NCI-H748 treated with DMSO at 0.1 percent for 48 hours (cell line): ENCODE measurements at places on chromosomes 11 and 22.
A peak's percentile ranks its signal among the peaks of the same experiment; 100 is the strongest.

GRCh38 chr11:65110354-65110861 lies 1.3 kb upstream of the TM7SF2 start:
- DNase-seq = peak; percentile 63

DNA sequence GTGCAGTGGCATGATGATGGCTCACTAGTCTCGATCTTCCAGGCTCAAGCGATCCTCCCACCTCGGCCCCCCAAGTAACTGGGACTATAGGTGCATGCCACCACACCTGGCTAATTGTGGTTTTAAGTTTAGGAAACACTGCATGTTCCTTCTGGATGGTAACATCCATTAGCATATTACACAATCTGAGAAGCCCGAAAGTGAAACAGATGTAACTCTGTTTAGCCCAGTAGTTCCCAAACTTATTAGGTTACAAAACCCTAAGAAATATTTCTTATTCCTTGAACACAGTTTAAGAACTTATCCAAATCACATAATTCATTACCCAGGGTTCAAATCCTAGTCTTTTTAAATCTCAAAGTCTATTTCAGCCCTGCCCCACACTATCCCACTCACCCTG lies 28.3 kb downstream of the POLDIP3 start:
- DNase-seq = no peak

- DNase-seq = no peak
Measured at GRCh38 chr11:10181811-10182210, 112.2 kb downstream of the SBF2 start.

DNA sequence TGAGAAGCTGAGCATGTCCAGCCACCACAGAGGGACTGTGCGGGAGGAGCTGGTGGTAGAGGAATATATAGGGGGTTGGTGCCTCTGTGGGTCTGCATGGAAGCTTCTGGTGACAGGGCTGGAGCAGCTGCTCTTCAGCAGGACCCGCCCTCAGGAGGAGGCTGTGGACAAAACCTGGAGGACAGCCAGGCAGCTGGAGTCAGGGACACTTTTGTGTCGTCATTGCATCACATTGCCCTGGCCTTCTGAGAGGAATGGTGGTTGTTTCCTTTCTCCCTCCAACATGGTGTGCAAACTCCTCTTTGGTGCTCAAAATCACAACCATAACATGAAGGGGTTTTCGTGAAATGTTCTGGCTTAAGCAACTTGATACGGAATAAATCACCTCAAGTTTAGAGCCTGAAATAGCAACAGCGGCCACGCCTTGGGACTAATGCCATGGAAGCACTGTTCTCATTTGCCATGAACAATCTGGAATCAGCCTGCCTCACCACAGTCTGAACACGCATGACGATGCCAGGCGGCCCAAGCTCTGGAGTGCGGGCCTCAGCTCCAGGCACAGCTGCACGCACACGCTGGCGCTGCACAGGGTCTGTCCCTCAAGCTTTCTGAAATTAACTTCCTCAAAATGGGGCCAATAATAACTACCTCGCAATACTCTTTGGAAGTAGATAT lies 17.1 kb upstream of the CSRP3 start:
- DNase-seq = no peak

DNA sequence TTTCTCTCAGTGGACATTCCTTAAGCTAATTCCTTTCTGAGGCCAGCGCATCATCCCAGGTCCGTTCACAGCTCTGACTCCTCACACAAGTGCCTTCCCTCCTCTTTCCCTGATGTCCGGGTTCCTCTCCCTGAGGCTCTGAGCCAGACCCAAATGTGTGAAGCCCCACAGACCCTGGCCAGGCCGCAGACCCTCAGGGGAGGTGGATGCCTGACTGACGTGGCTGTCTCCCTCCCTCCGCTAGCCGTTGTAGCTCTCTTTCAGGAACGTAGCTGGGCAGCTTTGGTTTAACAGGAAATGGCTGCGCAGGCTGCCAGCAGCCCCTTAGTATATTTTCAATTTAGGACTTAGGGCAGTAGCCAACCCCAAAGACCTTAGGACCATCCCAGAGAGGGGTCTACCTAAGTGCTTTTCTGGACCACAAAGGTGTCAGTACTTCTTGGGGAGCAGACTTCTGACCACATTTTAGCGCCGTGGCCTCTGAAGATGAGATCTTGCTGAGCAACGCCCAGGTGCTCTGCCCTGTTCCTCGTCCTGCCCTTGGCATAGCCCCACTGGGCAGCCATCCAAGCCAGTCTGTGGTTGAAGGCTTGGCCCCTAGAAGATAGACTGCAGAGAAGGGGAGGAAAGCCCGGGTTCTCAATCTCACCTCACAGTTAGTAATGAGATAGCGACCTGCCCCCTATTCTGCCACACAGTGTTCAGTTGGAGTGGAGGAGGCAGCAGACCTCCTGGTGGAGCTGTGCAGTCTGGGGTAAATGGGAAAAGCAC lies 27.0 kb downstream of the MYBPC3 start:
- no peak for DNase-seq

DNA sequence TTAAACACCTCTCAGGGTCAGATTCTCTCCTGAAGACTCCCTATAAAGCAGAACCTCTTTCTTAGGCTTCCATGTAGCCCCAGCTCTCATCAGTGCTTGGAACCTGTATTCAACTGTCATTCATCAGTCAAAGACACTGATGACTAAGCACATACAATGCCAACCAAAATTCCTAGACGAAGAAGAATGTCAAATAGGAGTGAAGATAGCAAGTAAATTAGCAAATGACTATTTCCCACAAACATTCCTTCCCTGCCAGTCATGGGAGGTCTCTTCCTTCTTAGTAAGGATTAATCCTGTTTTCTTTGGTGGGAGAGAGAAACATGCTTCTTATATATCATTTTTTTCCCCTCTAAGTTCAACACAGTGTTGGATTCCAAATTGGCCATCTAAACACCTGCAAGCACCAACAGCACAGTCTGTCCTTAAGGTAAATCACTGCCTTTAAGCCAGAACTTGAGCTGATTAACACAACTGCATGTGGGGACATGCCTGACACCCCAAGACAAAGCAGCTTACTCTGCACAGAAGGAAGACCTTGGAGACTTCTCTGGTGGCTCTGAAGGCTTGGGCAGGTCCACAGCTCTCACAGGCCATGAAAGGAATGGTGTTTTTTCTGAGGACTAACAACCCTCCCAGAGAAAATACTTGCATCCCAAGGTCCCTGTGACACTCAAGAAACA lies 47.5 kb upstream of the ME3 start:
- DNase-seq = no peak

DNA sequence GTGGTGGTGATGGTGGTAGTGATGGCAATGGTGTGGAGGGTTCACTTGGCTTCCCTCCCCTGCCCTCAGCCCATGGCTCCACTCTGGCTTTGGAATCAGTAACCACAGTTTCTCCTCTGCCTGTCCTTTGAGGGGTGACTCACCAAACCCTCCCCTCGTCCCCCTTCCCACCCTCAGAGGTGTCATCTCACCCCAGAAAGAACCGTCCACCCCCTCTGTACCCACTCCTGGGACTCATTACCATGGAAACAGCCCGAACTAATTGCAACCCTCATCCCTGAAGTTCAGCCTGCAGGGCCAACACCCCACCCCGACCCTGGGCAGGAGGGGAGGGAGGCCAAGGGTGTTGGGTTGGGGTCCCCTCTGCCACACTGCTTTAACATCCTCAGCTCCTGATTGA lies 26.6 kb downstream of the PHLDB1 start:
- DNase-seq = no peak

DNA sequence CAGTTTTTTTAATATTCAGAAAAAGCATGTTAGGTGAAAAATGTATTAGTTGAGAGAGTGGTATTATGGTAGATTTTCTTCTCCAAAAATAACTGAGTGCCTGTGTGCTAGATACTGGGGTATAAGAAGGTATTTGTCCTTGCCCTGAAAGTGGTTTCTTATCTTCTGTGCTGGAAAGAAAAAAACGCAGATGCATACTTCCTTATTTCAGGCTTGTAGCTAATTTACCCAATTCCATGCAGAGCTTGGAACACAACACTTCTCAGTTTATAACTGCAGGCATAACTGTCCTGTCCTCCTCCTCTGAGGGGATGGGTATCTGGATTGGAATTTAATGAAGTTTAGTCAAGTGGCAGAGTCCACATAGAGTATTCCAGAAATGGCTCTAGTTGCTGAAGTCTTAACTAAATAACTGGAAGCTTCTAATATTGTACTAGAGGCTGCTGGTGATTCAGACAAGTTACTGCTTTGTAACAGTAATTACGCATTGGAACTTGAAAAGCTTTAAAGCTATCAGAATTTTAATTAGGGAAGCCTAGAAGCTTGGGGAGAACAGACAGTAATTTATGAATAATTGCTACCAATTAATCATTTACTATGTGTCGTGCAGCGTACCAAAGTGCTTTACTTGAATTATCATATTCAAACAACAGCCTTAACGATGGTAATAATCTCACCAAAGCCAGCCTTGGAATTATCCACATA lies 12.7 kb upstream of the C11orf91 start:
- no peak for DNase-seq

- no peak for DNase-seq
Measured at GRCh38 chr11:71093783-71094182, 158.6 kb downstream of the SHANK2 start.

GRCh38 chr11:106137758-106138157 lies 60.3 kb downstream of the AASDHPPT start:
- no peak for DNase-seq

DNA sequence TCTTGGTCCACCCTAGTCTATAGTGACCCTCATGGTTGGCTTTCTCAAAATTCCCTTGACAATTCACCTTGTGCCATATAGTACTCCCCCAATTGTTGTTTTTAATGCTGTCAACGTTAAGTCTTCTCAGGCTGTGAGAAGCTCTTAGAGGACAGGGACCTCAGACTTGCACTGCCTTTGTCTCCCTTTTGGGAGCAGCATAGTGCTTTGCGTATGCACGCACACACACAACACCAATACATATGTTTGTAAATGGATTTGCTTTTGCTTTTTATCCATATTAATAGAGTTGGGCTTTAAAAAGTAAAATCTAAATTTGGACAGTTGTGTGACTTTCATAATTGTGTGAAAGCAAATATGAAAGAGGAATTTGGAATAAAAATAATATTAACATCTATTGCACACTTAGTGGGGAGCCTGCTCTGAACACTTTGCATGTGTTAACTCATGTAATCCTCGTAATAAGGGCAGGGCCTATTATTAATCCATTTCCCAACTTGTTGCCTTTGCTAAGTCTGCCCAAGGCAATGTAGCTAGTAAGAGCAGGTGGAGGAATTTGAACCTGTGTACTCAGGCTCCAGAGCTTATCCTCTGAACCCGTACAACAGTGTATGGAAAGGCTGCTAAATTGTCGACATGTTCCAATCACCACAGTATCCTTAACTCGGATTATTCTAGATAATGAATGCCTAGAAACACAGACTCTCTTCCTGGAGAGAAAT lies 257.7 kb upstream of the NARS2 start:
- DNase-seq = no peak

GRCh38 chr11:9820260-9820659 lies 156.4 kb downstream of the SWAP70 start:
- DNase-seq = no peak

DNA sequence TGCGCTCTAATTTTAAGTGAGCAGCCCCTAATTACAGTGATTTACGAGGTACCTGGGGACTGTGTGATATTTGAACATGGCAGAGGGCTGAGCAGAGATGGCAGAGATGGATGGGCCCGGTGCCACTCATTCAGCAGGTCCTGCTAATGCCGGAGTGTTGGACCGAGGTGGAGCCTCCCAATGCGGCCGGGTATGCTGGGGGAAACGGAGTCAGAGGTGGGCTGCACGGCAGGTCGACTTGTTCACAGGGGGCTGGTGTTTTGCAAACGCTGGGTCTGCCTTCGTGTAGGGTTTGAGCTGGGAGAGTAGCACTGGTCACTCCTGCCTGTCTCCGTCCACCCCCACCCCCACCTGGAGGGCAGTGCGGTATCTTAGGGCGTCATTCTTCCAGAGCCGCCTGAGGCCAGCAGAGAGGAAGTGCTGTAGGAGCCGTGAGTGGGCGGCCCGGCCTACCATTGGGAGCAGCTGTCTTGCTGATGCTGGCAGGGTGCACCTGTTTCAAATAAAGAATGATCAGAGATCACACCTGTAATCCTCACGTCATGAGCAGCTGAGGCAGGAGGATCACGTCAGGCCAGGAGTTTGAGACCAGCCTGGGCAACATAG lies 122.6 kb downstream of the IGLL1 start:
- DNase-seq = no peak

DNA sequence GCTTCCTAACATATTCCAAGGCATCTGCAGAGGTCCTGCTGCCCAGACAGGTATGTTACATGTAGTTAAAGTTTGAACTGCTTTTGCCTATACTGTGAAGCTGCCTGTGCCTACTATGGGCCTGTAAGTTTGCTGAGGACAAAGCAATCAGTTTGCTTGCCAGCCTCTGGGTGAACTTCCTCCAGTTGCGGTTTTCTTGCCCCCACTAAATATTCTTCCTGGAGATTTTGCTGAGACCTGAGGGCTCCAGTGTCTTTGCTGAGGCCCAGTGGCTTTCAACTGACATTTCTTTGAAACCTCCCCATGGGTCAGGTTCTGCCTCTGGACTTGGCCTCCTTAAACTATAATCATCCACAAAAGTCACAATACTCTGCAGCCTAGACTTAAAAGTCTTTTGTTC lies 29.6 kb upstream of the MMP20 start:
- no peak for DNase-seq

DNA sequence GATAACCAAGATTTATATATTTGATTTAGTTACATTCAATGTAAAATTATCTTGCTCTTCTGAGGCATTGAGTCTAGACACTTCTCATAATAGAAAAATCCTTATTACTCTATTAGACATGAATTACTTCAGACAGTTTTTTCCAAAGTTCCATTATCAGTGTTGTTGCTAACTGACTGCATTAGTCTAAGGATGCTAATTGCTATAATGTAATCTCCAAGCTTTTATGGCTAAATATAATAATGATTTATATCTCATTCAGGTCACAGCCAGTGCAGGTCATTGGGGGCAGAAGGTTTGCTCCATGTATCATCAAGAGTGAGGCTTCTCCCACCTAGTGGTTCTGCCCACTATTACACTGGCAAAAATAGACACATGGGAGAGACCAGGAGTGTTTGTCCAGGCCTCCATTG lies 377.2 kb upstream of the DDI1 start:
- DNase-seq = no peak

DNA sequence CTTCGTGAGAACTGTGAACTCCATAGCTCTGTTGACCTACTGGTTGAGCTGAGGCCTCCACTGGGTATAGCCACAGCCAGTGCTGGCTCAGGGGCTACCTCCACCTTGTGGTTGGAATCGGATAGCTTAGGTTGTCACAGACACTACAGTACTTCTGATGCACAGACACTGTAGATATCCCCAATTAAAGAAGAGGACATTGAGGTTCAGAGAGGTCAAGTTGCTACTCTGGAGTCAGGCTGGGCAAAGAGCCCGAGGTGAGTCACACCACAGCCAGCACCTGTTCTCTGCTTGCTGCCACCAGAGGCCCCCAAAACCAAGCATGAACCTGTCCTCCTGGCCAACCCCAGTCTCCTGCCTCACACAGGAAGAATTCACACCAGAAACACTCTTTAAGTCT lies 5.4 kb downstream of the UFD1 start:
- DNase-seq = no peak

GRCh38 chr11:58741127-58741526 lies 9.4 kb upstream of the GLYAT start:
- no peak for DNase-seq
